ENCODE measurements at places on chromosomes 1 and 21.
A peak's percentile ranks its signal among the peaks of the same experiment; 100 is the strongest.

GRCh38 chr1:226223157-226223785 lies at the start of gene MIXL1:
MIXL1 (plus strand) TSS chr1:226223664; CDS start chr1:226223682, 18 bp downstream.
- peak; percentile 45 for DNase-seq

DNA sequence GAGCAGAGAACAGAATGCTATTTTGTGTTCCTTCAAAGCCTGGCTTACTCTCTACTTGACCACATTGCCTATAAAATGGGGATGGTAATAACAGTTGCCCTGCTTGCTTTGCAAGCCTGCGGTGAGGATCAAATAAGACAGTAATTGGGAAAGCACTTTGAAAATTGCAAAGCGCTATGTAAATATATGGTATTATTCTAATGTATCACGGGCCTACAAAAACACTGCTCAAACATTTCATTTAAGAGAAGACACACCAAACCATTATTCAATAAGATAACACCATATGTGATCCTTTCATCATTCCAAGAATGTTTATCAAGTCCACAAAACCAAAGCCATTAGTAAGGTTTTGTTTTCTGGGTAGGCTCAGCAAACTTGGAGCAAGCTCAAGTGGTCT lies 208.4 kb downstream of the ROR1 start:
- DNase-seq = no peak

GRCh38 chr1:100050139-100050538 lies 80.3 kb downstream of the SLC35A3 start:
- DNase-seq = no peak

DNA sequence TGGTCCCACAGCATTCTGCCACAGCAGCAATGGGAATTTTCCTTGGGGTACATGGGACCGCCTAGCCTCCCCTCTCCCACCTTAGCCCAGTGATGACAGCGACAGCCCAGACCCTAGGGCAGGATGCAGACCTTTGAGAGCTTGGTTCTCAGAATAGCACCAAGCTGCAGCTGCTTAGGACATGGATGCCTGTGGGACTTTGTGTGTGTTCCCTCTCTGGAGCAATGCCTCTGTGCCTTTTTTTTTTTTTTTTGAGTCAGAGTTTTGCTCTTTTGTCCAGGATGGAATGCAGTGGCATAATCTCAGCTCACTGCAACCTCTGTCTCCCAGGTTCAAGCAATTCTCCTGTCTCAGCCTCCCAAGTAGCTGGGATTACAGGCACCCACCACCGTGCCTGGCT lies 44.2 kb upstream of the AK4 start:
- no peak for DNase-seq

GRCh38 chr1:24463776-24464735 lies 38.6 kb upstream of the RCAN3 start:
- no peak for DNase-seq

DNA sequence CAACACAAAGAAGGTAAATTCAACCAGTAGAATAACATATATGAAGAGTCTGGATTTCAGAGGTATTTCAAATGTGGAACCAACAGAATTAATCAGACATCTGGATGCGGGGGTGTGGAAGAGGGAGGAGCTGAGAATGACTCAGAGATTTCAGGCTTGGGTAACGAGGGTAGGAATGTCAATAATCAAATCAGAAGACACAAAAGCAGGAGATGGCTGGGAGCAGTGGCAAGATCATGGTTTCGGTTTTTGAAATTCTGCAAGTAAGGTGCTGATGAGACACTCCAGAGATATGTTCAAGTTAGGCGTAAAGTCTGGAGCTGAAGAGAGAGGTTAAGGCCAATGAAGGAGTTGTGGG lies 64.0 kb downstream of the PLPPR5 start:
- DNase-seq = no peak

DNA sequence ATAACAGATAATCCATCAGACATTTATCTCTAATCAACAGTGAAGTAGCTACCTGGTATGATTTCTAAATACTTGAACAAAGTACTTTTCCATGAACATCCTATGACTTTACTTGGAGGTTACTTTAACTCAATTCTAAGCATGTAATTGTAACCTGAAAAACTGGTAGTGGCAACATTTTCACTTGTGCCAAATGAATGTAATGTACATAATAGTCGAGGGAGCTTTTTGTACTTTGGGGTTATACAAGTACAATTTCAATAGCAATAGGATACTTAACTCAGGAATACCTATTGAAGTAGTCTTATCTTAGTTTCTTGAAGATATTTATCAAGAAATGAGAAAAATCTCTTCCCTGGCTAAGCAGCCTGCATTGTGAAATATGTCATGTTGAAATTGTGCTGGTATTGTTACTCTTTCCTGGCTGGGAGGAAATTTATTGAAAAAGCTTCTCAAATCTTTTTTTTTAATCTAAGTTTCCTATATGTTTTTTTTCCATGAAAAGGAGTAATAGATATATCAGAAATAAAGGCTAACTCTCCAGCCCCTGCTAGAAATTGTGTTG lies 33.7 kb upstream of the CACYBP start:
- DNase-seq = no peak

GRCh38 chr1:21587602-21587953 lies 78.4 kb downstream of the ALPL start:
- DNase-seq = no peak

GRCh38 chr1:234617986-234618736 lies 8.2 kb upstream of the IRF2BP2 start:
- DNase-seq = no peak

DNA sequence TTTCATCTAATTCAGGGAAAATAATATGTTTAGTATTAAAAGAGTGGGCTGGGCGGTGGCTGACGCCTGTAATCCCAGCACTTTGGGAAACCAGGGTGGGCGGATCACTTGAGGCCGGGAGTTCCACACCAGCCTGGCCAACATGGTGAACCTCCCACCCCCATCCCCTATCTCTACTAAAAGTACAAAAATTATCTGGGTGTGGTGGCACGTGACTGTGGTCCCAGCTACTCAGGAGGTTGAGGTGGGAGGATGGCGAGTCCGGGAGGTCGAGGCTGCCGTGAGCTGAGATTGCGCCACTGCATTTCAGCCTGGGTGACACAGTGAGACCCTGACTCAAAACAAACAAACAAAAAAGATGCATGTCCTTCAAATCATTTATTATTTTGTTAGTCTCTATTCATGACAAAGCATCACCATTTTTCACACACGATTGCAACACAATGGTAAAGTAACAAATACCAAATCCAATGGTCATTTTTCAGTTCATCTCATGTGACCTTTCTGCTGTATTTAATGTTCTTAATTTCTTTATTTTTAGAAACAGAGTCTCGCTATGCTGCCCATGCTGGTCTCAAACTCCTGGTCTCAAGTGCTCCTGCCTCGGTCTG lies 1.0 kb downstream of the MSH4 start:
- no peak for DNase-seq

- DNase-seq = no peak
Observed at GRCh38 chr21:45481977-45482898, 60.0 kb downstream of the SLC19A1 start.

- no peak for DNase-seq
Observed at GRCh38 chr1:30675289-30675688, 48.1 kb downstream of the MATN1 start.

DNA sequence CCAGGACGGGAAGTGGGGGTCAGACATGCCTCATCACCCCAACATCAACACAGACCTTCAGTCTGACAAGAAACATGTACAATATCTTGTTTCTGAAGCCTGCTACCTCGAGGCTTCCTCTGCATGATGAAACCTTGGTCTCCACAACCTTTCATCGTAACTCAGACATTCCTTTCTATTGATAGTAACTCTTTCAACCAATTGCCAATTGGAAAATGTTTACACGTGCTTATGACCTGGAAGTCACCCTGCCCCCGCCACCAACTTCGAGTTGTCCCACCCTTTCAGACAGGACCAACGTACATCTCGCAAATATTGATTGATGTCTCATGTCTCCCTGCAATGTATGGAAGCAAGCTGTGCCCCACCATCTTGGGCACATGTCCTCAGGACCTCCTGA lies 159.5 kb downstream of the ETS2 start:
- DNase-seq = no peak

All from GM12892 (cell line).